SW 1271 (cell line): ENCODE measurements at places on chromosomes 7 and 10.

GRCh38 chr10:90227217-90227656, 525.8 kb downstream of the KIF20B start:
- no peak for DNase-seq

- no peak for DNase-seq
Observed at GRCh38 chr10:113053881-113054280, 103.8 kb downstream of the TCF7L2 start.

- no peak for DNase-seq
Observed at GRCh38 chr7:69232445-69233376, 365.6 kb upstream of the AUTS2 start.

DNA sequence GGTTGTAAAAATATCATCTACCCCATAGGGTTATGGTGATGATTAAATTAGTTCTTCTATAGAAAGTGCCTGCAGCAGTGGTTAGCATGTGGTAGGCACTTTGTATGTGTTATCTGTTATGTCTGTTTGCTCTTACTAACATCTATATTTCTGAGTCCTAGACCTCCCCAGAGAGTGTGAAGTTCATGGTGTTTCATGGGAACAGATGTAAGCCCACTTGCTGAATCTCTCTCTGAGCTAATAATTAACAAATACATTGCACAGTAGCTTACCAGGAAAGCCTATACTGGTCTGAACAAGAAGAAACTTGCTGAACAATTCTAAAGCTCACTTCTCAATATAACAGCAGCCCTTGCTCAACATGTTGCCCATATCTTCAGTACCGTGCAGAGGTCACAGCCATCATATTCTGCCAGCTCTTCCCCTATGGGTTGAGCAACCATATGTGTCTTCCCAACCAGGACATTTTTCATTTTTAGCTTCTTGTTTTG, 100.1 kb downstream of the NPSR1 start:
- DNase-seq, result no peak

DNA sequence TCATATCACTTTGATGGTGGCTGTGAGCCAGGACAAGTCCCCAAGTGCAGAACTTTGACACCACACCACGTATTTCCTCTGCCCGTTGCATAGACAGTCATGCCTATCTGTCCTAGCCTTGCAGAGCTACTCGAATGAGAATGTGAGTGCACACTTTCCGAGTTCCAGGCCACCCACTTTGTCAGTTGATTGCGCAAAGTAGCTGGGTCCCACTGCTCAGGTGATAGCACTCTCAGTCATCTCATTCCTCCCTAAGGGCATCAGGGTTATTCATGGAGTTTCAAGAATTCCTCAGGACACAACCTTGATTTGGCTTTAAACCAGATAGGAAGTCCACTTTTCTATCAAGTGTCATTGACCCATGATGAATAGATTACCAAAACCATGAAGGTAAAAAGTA, 19.3 kb downstream of the LSM5 start:
- no peak for DNase-seq

- no peak for DNase-seq
Observed at GRCh38 chr7:25481891-25482290, 253.6 kb upstream of the NPVF start.

- no peak for DNase-seq
Observed at GRCh38 chr10:100347568-100348195, 649 bp downstream of the SCD start.

DNA sequence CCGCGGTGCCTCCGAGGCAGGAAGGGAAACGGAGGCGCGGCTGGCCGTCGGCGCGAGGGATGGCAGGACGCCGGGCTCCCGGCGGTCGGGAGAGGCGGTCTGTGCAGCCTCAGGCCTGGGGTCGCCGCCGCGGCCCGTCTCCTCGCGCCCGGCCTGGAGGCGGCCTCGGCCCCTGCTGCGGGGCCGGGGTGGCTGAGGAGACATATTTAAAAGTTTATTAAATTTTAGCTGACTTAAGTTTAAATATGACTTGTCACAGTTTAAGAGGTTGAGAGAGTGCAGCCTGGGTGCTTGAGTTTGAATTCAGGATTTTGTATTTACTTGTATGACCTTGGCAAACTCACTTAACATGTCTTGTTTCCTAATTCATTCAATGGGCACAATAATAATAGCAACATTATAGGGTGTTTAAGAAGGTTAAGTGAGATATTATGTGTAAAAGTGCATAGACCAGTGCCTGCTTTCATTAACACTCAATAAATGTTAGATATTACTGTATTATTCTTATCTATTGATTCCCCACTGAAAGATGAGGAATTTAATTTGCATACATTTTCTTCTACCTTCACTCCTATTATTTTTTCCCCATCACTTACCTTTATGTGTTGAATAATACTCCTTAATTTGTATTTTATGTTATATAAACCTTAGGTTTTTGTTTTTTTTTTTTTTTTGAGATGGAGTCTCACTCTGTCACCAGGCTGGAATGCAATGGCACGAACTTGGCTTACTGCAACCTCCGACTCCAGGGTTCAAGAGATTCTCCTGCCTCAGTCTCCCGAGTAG, 718 bp downstream of the DYNC2I1 start:
- no peak for DNase-seq

- no peak for DNase-seq
Observed at GRCh38 chr10:47449979-47450378, 33.9 kb downstream of the ANXA8 start.

GRCh38 chr7:71308096-71308495, 176.2 kb downstream of the GALNT17 start:
- DNase-seq, result no peak

DNA sequence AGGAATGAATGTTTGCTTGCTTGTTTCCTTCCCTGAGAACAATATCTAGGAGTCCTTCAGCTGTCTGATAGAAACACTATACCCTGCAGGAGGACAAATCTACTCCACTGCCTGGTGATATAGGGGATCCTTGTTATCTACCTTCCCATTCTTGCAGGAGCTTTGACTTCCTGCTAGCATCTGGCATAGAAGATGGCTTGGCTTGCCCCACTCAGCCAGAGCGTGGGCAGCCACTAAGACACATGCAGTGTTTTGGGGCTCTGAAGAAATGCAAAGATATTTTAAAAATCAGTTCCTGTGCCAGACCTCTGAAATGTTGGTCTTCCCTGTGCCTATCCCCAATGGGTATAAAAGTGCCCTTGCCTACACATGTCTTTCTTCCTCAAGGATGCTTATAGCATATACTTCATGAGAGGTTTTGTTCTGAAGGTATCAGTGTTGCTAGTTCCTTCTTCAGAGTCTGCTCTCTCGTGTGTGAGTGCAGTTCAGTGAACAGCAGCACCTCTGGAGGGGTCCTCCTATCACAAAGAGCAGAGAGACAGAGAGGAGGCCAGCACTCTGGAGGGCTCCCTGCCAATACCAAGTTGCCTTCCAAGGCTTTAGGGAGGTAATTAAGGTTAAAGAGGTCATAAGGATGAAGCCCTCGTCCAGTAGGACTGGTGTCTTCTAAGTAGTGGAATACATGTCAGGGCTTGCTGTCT, 149.1 kb upstream of the CALCR start:
- DNase-seq, result no peak

DNA sequence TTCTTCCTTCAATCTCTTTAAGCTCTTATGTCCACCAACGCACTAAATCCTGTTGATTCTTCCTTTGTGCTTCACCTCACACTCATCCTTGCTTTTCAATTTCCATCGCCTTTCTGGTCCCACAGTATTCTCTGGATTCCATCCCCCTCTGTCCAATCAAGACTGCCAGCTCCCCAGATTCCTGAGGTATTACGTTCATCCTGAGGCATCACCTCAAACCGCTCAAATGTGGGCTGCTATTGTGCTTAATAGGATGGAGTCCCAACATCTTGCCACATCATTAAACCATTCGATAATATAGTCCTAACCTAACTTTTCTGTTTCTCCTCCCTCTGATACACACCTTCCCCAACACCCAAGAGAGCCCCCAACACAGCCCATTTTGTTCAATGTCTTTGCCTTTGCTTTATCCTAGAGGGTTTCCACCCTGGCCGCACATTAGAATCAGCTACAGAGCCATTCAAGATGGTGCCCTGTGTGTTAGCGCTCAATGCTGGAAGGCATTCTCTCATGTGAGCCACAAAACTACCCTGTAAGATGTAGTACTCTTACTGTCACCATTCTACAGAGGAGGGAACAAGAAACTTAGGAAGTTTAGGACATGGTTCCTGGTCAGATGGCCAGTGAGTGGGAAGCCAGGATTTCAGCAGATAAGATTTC, 79.5 kb upstream of the LEP start:
- no peak for DNase-seq

GRCh38 chr10:72223743-72224101, 7.6 kb upstream of the ASCC1 start:
- no peak for DNase-seq

- DNase-seq, result no peak
Observed at GRCh38 chr10:1661416-1661815, 75.9 kb downstream of the ADARB2 start.

- DNase-seq, result no peak
Observed at GRCh38 chr7:103691291-103691690, 245.3 kb upstream of the SLC26A5 start.

DNA sequence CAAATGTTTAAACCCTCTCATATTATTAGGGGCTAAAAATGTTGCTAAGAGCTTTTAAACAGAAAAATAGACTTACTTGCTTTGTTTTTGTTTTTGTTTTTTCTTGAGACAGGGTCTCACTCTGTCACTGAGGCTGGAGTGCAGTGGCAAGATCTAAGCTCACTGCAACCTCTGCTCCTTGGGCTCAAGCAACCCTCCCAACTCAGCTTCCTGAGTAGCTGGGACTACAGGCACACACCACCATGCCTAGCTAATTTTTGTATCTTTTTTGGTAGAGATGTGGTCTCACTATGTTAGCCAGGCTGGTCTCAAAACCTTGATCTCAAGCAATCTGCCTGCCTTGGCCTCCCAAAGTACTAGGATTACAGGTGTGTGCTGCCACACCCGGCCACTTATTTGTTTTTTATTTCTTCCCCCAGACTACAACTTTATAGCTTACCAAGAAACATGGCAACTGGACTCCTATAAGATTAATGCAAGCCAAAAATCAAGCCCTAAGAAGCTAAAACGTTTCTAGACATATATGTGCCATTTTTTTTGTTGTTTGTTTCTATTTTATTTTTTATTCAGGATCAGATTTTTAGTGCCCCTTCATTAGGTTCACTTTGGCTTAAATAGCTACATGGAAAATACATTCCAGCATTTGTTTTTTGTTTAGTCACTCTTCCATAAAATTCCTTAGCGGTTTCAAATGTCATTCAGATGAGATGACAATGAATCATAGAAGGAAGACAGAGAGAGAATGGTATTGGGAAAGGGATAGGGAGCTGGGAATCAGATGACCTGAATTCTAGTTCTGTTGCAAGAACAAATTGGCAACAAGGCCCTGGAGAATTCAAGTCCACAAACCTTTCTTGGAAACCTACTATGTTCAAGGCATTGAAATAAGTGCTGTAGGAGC, 163.4 kb upstream of the MKLN1 start:
- peak; percentile 90 for DNase-seq

GRCh38 chr7:2796358-2797352, 47.5 kb downstream of the GNA12 start:
- DNase-seq, result no peak

GRCh38 chr10:102020938-102021337, 35.0 kb downstream of the ARMH3 start:
- no peak for DNase-seq

DNA sequence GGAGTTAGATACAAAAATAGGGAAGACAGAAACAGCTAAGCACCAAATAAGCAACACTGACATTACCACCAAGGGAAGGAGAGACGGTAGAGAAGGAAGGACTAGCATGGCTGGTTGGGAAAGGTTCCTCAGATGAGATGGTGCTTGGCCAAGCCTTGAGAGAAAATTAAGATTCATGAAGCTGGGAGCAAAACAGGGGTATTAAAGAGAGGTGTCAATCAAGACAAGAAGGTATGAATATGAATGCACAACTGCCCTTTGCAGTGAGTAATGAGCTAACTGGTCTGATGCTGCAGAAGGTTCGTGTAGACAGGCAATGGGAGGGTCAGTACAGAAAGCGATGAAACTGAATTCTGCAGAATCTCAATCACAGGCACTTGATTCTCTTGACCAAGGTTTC, 67.7 kb downstream of the SLC37A3 start:
- no peak for DNase-seq

DNA sequence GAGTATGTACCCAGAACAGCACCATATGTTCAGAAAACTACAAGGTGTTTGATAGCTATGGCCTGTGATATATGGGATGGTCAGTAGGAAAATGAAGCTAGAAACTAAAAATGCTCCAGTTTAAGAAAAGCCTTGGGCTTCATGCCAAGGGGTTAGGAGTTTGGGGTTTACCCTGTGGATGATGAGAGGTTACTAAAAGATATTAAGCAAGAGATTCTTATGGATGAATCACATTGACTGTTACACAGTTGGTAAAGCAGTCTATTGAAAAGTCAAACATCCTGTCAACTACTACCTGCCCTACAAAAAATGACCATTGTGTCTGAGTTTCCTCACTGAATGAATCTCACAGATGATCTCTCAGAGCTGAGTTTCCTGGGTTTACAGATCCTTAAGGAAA, 166.2 kb upstream of the INHBA start:
- DNase-seq, result no peak

- no peak for DNase-seq
Observed at GRCh38 chr10:97140902-97141745, 44.6 kb downstream of the SLIT1 start.

GRCh38 chr7:115476671-115477181, 553.8 kb downstream of the TFEC start:
- no peak for DNase-seq

- DNase-seq, result no peak
Observed at GRCh38 chr10:1661859-1662437, 75.4 kb downstream of the ADARB2 start.

GRCh38 chr7:78770422-78771410, 682.8 kb downstream of the MAGI2 start:
- no peak for DNase-seq

GRCh38 chr7:19439517-19439916, 269.3 kb downstream of the POLR1F start:
- no peak for DNase-seq

GRCh38 chr10:102247734-102248133, 2.4 kb downstream of the GBF1 start:
- no peak for DNase-seq
